ENCODE measurements at places on chromosomes 13 and 19.

- DNase-seq = no peak
These were observed 68.6 kb upstream of the MEDAG start for GRCh38 chr13:30837227-30838159.

DNA sequence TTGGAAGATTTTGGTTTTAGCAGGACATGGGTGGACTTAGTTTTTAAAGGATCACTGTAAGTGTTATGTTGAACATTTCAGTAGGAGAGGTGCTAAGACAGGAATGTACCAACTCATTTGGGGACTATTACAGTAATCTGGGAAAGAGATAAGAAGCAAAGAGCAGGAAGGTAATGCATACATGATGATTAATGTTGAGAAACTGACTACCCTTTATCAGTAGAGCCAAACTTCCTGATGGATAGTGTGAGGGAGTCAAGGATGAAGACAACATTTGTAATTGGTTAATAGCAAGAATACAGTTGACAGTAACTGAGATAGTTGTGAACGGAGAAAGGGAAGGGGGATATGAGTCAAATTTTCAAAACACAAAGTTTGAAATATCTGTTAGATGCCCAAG is 421.9 kb upstream of the PRR20A start:
- DNase-seq = no peak

DNA sequence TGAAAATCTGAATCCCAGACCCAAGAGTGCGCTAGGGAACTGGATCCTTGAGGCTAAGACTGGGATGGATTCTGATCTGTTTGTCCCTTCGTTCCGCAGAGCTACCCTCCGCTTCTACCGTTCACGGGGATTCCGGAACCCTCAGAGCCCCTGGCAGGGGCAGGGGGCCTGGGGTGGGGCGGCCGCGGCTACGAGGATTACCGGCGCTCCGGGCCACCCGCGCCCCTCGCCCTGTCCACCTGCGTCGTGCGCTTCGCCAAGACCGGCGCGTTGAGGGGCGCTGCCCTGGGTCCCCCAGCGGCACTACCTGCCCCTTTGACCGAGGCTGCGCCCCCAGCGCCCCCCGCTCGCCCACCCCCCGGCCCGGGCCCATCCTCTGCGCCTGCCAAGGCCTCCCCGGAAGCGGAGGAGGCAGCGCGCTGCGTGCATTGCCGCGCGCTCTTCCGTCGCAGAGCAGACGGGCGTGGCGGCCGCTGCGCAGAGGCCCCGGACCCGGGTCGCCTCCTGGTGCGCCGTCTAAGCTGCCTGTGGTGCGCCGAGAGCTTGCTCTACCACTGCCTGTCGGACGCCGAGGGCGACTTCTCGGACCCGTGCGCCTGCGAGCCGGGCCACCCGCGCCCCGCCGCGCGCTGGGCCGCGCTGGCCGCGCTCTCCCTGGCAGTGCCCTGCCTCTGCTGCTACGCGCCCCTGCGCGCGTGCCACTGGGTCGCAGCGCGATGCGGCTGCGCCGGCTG is 7.1 kb downstream of the SPRED3 start:
- no peak for DNase-seq

DNA sequence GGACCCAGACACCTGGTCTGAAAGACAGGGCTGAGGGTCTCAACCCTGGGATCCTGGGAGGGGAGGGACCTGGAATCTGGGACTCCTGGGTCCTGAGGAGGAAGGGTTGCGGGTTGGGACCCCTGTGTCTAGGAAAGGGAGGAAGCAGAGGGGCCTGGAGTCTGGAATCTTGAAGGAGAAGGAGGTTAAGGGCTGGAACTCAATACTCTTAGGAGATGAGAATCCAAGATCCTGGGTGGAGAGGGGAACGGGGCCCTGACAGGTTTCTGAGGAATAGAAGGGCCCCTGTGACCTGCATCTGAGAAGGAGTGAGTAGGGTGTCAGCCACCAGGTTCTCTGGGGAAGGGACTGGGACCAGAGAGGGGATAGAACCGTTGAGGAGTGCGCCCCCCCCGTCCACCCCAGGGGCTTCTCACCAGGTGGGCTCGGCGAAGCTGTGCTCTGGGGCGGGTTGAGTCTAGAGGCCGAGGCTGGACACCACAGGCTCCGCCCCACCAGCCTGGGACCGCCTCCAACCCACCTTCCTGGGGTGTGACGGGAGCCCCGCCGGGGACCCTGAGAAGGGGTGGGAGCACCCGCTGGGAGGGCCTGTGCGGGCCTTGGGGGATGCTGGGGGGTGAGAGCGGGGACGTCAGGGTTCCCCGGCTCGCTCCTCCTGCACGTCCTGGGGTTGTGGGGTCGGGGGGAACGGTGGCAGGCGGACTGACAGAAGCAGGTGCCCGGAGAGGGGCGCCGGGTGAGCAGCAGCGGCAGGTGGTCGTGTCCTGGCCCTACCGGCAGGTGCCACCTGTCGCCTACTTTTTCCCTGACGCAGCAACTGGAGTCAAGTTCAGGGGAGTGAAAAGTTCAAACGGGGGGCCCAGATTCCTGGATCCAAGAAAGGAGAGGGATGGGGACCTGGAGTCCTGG is at the start of gene MAMSTR:
TSS of gene MAMSTR (minus strand) at position 463 of the 909 bp plus-strand sequence. CDS start 694 bp downstream, outside the sequence.
- no peak for DNase-seq

- no peak for DNase-seq
These were observed 739.1 kb downstream of the DIAPH3 start for GRCh38 chr13:59424661-59425060.

DNA sequence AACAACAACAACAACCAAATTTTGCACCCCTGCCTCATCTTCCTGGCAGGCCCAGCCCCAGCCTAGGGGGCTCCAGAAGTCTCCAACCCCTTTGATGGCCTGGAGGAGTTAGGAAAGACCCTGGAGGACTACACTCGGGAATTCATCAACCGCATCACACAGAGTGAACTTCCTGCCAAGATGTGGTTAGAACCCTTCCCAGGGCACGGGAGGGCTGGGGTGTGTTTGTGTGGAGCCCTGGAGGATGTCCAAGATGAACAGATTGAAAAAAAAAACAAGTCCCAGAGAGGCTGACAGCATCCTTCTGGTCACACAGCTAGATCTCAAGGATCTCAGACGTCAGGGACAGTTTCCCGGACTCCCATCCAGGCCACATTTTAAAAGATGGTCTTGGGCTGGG is 13.3 kb downstream of the APOC1 start:
- DNase-seq = no peak

- DNase-seq = no peak
These were observed 23.0 kb upstream of the OLFM4 start for GRCh38 chr13:53005626-53006025.

GRCh38 chr13:44541601-44542000 is 34.5 kb downstream of the TSC22D1 start:
- DNase-seq = no peak

DNA sequence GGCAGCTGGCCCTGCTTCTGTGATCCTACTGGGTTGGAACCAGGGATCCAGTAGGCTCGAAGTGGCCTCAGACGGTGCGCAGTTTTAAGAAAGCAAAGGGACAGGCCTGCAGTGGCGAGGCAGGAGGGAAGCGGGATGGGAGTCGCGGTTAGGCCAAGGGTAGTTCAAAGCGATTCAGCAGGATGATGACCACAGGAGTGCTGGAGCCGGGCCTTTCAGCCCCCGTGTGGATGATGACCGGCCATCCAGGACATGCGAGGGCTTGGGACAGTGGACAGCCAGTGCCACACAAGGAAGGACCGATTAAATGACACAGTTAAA is 854 bp downstream of the RNASEH2B start:
- DNase-seq = no peak

DNA sequence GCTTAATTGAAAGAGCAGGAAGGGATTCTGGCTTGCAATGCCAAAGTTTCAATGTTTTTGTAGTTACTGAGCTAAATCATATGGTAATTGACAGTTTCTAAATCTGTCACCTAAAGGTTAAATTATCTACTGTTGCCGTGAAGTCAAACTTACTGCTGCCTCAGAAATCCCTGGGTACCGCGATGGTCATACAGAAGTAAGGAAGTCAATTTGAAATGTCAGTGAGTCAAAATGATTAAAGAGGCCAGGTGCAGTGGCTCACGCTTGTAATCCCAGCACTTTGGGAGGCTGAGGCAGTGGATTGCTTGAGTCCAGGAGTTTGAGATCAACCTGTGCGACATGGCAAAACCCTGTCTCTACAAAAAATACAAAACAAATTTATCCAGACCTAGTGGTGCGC is 48.8 kb upstream of the TPM4 start:
- DNase-seq = no peak

DNA sequence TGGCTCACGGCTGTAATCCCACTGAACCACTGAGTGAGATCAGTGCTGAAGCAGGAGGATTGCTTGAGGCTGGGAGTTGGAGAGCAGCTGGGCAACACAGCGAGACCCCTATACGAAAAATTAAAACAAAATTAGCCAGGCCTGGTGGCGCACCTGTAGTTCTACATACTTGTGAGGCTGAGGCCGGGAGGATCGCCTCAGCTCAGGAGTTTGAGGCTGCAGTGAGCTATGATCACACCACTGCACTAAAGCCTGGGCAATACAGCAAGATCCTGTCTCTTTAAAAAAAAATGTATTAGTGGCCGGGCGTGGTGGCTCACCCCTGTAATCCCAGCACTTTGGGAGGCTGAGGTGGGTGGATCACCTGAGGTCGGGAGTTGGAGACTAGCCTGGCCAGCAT is 6.3 kb upstream of the SELENOV start:
- DNase-seq = no peak

- no peak for DNase-seq
These were observed 42.8 kb upstream of the NPAS1 start for GRCh38 chr19:46976845-46977320.

GRCh38 chr13:35649162-35649561 is 172.7 kb upstream of the MAB21L1 start:
- no peak for DNase-seq

DNA sequence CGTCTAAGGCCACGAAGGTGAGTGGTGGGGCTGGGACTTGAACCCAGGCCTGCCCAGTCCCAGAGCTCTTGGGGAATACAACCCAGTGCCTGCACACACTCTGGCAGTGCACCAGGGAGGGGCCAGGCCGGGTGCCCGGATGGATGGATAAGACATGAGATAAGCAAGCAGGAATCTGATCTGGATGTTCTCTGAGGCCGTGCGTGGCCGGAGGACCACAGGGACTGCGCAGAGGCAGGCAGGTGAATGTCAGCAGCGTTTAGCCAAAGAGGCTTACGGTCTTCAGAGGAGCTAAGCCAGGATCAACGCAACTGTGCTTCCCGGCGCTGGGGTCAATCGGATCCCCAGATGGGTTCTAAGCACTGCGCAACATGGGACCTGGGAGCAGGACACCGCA is 1.5 kb downstream of the ZNF787 start:
- DNase-seq = no peak

- DNase-seq = no peak
These were observed 1149.8 kb upstream of the MIR17HG start for GRCh38 chr13:90197722-90198121.

GRCh38 chr19:11364296-11364904 is 9.2 kb downstream of the PLPPR2 start:
- DNase-seq = no peak

GRCh38 chr13:92649140-92649813 is 577.3 kb upstream of the GPC6 start:
- no peak for DNase-seq

Data from NCI-H2081 (cell line).